ENCODE measurements at places on chromosomes 4 and X. TPM values are rescaled to one million over a fixed set of nuclear protein-coding genes. Genes with fewer than 3 reads are reported as not detected.
A peak's percentile ranks its signal among the peaks of the same experiment; 100 is the strongest.

DNA sequence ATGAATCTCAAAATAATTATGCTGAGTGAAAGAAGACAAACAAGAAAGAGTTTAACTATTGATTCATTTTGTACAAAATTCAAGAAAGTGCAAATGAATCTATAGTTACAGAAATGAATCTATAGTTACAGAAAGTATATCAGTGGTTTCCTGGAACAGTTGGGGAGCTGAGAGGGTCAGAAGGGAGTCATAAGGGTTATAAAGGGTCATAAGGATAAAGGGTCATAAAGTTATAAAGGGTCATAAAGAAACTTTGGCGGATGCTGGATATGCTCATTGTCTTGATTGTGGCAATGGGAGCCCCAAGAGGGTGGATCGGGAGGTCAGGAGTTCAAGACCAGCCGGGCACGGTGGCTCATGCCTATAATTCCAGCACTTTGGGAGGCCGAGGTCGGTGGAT is 26.0 kb upstream of the INTS6L start:
- H3K27me3 ChIP-seq = no peaks in the 10 kb centered on the region
- H3K27ac ChIP-seq = no peak overlapping the region
- H3K36me3 ChIP-seq = no peaks in the 10 kb centered on the region
- H3K4me3 ChIP-seq = no peak overlapping the region
- no peak for DNase-seq
- H3K4me1 ChIP-seq = no peaks in the 10 kb centered on the region

DNA sequence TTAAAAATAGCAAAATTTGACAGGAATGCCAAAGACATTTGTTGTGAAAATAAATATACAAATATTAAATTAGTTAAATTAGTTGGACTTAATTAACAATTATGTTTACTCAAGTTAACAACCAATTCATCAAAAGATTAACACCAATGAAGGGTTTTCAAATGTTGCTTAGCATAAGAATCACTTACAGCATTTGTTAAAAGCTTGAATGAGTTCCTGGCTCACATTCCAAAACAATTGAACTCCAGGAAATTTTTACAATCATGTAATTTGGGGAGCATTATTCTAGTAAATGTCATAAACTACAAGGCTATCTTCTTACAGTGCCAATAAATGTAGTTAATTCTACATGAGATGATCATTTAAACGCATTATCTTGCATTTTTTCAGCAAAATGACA is 249.7 kb upstream of the MAGEB2 start:
- DNase-seq = no peak
- H3K27ac ChIP-seq = no peak overlapping the region
- H3K4me1 ChIP-seq = no peaks in the 10 kb centered on the region

DNA sequence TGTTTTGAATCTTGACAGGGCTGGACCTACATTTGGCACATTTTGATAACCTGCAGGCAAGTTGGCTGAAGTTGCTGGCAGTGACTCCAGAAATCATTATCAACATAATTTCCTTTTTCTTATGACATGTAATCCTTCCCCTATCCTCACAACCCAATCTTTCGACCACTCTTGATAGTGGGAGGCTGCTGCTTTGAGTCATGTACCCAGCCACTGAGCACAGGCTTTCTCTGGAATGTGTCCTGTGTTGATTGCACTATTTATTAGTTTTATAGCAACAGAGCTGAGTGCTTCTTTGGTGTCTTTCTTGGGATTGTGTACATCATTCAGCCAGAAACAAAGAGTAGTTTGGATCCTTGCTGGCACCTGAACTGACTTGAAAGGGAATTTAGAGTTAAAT is 183.1 kb upstream of the LEF1 start:
- H3K36me3 ChIP-seq = no peaks in the 10 kb centered on the region
- H3K4me3 ChIP-seq = no peak overlapping the region
- no peak for DNase-seq

Gene F8A1
- 27.7 TPM for total RNA-seq

GRCh38 chr4:135050086-135050717 is 848.6 kb upstream of the PABPC4L start:
- no peaks in the 10 kb centered on the region for H3K36me3 ChIP-seq
- no peak overlapping the region for H3K4me3 ChIP-seq
- DNase-seq = no peak
- H3K27me3 ChIP-seq = no peaks in the 10 kb centered on the region
- H3K4me1 ChIP-seq = no peaks in the 10 kb centered on the region
- no peak overlapping the region for H3K27ac ChIP-seq

- H3K4me3 ChIP-seq = no peak overlapping the region
- H3K27me3 ChIP-seq = no peaks in the 10 kb centered on the region
- no peaks in the 10 kb centered on the region for H3K4me1 ChIP-seq
- H3K36me3 ChIP-seq = no peaks in the 10 kb centered on the region
Measured at GRCh38 chrX:98514032-98514431, 1630.3 kb downstream of the RPA4 start.

GRCh38 chr4:15848191-15848842 is 70.2 kb downstream of the CD38 start:
- H3K27me3 ChIP-seq = no peaks in the 10 kb centered on the region
- H3K4me3 ChIP-seq = no peak overlapping the region
- H3K36me3 ChIP-seq = no peaks in the 10 kb centered on the region

DNA sequence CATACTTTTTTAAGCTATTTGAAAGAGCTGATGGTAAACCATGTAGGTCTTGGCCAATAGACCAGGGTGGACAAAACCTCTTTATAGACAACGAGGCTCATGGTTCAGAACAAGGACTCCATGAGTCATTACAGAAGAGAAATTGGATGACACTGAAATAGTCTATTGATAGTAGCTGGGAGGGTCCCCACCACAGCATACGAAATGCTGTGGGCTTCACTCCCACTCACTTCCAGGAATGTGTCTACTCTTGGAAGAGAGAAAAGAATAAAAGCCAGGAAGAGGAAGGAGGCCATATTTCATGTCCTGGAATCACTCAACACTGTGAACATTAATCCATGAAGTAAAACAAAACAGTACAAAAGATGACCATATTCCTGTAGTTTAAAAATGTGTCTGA is 82.3 kb upstream of the MXRA5 start:
- H3K4me3 ChIP-seq = no peak overlapping the region
- DNase-seq = no peak
- no peaks in the 10 kb centered on the region for H3K27me3 ChIP-seq
- no peak overlapping the region for H3K27ac ChIP-seq
- H3K4me1 ChIP-seq = no peaks in the 10 kb centered on the region

- no peaks in the 10 kb centered on the region for H3K4me1 ChIP-seq
- no peaks in the 10 kb centered on the region for H3K27me3 ChIP-seq
- no peak overlapping the region for H3K4me3 ChIP-seq
- no peak for DNase-seq
- H3K27ac ChIP-seq = no peak overlapping the region
- no peaks in the 10 kb centered on the region for H3K36me3 ChIP-seq
Measured at GRCh38 chr4:116480546-116480945, 604.8 kb downstream of the TRAM1L1 start.

Gene BEX2
- 32.3 TPM for total RNA-seq

Gene P2RY4
- 0.29 TPM for total RNA-seq

DNA sequence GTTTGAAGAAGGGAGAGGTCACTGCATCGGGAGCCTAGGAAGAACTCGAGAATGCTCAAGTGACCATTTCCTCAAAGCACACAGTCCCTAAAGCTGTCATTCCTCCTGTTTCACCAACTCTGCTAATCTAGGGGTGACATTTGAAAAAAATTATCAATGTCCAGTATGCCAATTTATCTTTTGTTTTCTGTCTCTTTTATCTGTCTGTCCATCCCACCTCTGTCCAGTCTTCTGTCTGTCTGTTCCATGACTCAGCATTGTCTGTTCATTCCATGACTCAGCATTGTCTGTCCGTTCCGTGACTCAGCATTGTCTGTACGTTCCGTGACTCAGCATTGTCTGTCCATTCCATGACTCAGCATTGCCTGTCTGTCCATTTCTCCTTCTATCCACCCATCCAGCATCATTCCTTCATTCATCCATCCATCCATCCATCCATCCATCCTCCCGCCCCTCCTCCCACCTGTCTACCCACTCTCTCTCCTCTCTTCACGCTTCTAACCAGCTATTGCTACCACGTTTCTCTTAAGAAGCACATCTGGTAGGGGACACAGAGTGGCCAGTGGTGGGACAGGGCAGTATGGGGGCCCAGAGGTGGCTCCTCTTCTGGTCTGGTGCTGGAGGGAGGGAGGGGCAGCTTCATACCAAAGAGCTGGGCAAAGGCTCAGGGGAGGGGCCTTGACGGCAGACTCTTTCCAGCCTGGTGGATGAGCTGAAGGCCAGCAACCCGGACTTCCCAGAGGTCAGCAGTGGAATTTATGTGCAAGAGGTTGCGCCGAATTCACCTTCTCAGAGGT is 34.1 kb downstream of the HTRA3 start:
- H3K4me3 ChIP-seq = no peak overlapping the region
- H3K27me3 ChIP-seq = no peaks in the 10 kb centered on the region
- peak; percentile 43 for DNase-seq
- no peaks in the 10 kb centered on the region for H3K4me1 ChIP-seq

DNA sequence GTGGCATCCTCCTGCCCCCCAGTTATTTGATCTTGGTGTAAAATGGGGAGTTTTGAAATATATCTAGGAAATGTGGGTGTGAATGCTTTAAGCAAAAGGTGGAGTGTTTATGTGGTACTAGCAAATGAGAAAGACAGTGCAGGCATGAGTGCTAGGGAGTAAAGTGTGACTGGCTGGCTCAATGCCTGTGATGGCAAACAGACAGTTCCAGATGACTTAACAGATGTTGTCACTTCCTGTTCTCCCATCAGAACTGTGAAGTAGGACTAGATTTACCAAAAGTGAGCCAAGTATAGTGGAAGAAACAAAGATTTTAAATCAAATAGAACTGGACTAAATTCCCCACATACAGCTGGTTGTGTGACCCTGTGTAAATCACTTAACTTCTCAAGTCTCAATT is 8.4 kb upstream of the AMOT start:
- no peak overlapping the region for H3K4me3 ChIP-seq
- no peaks in the 10 kb centered on the region for H3K27me3 ChIP-seq
- no peak for DNase-seq

- H3K4me3 ChIP-seq = no peak overlapping the region
- H3K4me1 ChIP-seq = no peaks in the 10 kb centered on the region
- H3K27me3 ChIP-seq = no peaks in the 10 kb centered on the region
- no peak for DNase-seq
Measured at GRCh38 chr4:14379183-14379582, 623.1 kb upstream of the CPEB2 start.

Gene PNMA6A
- total RNA-seq = 7.6 TPM

DNA sequence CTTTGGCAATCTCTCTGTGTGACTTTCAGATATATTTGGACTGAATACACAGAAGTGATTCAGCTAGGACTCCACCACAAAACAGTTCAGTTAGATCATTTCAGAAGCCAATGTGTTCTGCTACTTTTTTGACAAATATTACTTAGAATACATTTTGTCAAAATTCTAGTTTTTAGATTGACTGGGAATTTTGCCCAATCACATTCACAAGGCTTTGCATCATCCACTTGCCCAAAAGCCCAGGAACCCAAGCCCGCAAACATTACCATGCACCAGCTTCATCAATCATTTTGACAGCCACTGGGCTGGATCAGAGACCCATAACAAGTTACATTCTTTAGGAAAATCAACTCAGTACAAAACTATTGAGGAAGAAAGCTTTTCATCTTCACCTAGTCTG is 256.6 kb upstream of the NDST3 start:
- H3K27ac ChIP-seq = peak overlapping the region; percentile 74
- no peaks in the 10 kb centered on the region for H3K27me3 ChIP-seq
- no peaks in the 10 kb centered on the region for H3K36me3 ChIP-seq
- H3K4me3 ChIP-seq = no peak overlapping the region

Gene TAF1
- 44.9 TPM for total RNA-seq

Gene GAGE12F
- not detected for total RNA-seq

Gene ATP10D
- total RNA-seq = 0.36 TPM

DNA sequence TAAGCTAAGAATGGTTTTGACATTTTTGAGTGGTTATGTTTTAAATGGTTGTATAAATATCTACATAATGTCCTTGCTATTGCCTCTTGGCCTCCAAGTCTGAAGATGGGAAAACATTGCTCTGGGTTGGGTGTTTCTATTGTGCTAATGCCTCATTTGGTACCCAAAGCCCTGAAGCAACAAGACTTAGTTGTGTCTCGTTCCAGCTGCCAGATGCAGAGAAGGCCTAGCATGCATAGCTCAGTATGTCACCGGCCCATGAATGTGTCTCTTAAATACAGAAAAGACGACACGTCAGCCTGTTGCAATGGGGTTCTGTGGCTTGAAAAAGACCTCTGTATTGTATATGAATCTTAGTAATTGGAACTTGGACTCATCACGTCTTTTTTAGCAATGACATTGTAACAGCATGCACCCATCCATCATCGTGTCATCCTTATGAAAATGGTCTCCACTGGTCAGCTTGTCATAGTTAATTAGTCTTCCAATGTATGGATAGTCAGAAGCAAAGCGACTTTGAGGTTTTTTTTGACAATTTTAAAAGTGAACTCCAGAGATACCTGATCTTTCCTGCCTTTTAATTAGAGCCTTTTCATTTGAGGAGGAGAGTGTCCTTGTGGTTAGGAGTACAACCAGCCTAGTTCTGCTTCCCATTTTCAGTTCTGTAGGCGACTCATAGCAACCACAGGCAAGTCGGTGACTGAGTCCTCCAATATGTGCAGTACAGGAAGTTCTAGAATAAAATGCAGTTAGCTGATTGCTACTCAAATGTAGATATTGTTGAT is 126.4 kb upstream of the GATB start:
- H3K27me3 ChIP-seq = peaks cover 8% of the 10 kb centered on the region
- H3K4me3 ChIP-seq = no peak overlapping the region
- H3K27ac ChIP-seq = no peak overlapping the region
- no peaks in the 10 kb centered on the region for H3K36me3 ChIP-seq
- no peaks in the 10 kb centered on the region for H3K4me1 ChIP-seq
- DNase-seq = no peak

GRCh38 chr4:173218411-173219125 is 50.0 kb downstream of the GALNT7 start:
- H3K4me3 ChIP-seq = no peak overlapping the region
- no peak overlapping the region for H3K27ac ChIP-seq
- H3K36me3 ChIP-seq = no peaks in the 10 kb centered on the region
- no peak for DNase-seq

GRCh38 chr4:84596826-84597225 is 13.9 kb downstream of the CDS1 start:
- no peaks in the 10 kb centered on the region for H3K27me3 ChIP-seq
- no peak overlapping the region for H3K4me3 ChIP-seq
- DNase-seq = no peak
- no peak overlapping the region for H3K27ac ChIP-seq
- H3K36me3 ChIP-seq = no peaks in the 10 kb centered on the region

Gene KCNE5
- 1.7 TPM for total RNA-seq

- no peak for DNase-seq
- no peak overlapping the region for H3K27ac ChIP-seq
- no peak overlapping the region for H3K4me3 ChIP-seq
- no peaks in the 10 kb centered on the region for H3K36me3 ChIP-seq
Measured at GRCh38 chrX:74781507-74782034, 143.7 kb downstream of the NEXMIF start.

Gene CLGN
- total RNA-seq = 4.6 TPM

Gene RTL5
- 8.4 TPM for total RNA-seq

Gene POLA1
- total RNA-seq = 50.8 TPM

Gene OPN1MW
- not detected for total RNA-seq

Gene AREG
- total RNA-seq = 1.3 TPM
